GM19239 (cell line): ENCODE measurements at places on chromosomes 12 and 14.

GRCh38 chr12:1551496-1551895 is 42.9 kb downstream of the FBXL14 start:
- no peak for DNase-seq

GRCh38 chr14:74653386-74654138 is 41.5 kb upstream of the LTBP2 start:
- no peak for DNase-seq

DNA sequence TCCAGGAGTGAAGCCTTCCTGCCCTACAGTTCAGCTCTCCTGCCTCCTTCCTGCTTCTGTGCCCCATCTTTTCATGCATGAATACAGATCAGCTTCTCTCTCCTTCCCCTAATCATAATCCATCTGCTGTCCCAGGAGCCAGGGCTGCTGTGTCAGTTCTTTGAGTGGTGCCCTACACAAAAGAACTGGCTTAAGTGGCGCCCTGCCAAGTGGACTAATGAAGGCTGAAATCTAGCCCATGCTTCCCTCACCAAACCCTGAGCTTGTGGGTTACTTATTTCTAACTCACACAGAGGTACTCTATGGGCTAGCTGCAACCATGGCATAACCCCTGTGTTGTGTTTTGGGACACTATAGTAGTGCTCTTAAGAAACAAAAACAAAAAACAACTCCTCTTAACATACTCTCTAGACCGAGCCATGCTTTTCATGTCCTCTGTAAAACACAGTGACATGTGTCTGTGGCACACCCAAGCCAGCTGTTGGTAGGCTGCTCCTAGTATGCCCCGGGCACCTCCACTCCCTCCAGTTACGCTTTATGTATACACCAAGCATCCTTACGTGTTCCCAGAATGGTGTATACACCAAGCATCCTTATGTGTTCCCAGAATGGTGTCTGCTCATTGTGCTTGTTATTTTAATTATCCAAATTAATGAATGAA is 19.3 kb upstream of the ETV6 start:
- DNase-seq = no peak

DNA sequence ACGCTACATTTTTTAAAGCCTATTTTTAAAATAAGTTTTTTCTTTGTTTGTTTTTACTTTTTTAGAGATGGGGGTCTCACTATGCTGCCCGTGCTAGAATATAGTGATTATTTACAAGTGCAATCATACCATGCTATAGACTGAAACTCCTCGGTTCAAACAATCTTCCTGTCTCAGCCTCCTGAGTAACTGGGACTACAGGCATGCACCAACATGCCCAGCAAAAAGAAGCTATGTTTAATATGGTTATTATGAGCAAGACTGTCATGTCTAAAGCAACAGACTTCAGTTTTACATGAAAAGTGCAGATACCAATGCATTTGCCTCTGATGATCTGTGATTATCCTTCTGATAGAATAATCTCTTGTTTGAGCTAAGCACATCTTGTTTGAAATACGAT is 45.6 kb upstream of the SGPP1 start:
- DNase-seq = no peak

DNA sequence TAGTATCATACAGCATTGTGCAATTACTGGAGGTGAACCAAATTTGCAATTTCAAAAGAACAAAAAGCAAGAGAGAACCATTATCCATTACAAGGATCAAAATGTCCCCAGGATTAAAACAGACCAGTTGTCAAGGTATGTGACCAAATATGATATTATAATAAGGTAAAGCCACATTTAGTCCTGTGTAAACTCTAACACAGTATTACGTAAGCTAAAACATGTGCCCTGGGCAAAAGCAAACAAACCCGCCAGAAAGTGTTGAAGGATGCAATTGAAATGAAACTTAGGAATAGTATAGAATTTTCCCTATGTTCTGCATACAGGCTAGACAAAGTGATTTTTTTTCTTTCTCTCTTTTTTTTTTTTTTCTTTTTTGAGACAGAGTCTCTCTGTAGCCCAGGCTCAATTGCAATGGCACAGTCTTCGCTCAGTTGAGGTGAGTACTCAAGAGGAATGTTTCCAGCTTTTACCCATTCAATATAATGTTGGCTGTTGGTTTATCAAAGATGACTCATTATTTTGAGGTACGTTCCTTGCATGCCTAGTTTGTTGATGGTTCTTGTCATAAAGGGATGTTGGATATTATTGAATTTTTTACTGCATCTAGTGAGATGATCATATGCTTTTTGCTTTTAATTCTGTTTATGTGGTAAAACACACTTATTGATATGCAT is 137.1 kb upstream of the FOXG1 start:
- no peak for DNase-seq

GRCh38 chr12:728781-729180 is 23.6 kb upstream of the WNK1 start:
- no peak for DNase-seq

- no peak for DNase-seq
Observed at GRCh38 chr12:96398424-96399119, 1.7 kb downstream of the CDK17 start.

DNA sequence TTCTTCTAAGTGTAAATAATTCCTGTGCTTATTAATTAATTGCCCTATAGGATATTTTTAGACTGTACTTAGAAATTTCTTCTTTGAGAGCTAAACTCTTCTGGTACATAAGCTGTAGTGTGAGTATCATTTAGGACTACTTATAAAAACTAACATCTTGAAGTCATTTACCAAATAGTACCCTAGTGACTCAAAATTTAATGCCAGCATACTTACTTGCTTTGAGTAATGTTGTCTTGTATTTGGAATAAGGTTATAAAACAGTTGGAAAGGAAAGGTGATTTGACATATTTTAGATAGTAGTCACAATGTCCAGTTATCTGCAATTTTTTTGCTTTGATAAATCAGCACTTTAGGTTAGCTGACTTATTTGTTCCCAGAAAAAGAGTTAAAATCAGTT is 39.1 kb downstream of the SPATA7 start:
- DNase-seq = no peak

DNA sequence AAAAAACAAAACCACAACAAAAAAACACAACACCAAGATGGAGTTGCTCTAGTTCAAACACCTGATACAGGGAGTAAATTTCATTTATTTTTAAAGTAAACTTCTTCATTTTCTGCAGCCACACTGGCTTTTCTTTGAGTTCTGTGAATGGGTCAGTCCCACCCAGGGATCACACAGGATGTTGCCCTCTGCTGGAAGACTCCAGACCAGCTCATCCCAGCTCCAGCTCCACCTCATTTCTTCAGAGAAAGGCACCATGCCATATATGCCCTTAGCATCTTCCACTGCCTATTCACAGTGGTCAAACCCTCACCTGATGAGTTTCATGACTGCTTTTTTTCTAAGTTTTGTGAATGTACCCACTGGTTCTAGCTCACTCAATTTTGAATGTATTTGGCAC is 8.0 kb downstream of the GLIPR1 start:
- DNase-seq = no peak

GRCh38 chr12:93183940-93184671 is 193.6 kb upstream of the NUDT4 start:
- DNase-seq = no peak

- DNase-seq = no peak
Observed at GRCh38 chr14:44937547-44937946, 24.2 kb downstream of the KLHL28 start.

DNA sequence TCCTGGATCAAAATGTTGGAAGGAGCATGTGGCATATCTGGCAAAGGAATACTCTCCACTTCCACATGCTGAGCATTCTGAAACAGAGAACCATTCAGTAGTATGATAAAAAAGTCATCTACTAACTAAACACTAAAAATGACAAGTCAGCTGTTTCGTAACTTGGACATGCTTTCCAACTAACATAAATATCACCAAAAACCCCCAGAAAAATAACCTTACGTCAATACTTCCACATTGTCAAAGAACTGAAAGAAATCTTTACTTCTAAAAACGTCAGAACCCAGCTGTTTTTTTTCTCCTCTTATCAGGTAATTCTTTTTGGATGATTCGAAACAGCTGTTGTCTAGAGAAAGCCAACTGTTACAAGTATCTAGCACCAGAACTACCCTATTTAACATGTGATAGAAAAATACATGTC is 8.2 kb downstream of the WBP11 start:
- DNase-seq = no peak

DNA sequence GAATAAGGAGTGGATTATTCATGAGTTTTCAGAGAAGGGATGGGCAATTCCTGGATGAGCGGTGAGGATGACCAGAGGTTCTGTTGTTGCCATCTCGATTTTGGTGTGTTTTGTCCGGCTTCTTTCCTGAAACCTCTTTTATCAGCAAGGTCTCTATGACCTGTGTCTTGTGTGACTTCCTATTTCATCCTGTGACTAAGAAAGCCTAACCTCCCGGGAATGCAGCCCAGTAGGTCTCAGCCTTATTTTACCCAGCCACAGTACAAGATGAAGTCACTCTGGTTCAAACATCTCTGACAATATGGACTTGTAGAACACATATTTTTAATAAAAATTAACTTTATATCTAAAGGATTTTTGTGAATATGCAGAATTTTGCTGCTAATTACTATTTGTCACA is 716.4 kb downstream of the FSCB start:
- DNase-seq = no peak

DNA sequence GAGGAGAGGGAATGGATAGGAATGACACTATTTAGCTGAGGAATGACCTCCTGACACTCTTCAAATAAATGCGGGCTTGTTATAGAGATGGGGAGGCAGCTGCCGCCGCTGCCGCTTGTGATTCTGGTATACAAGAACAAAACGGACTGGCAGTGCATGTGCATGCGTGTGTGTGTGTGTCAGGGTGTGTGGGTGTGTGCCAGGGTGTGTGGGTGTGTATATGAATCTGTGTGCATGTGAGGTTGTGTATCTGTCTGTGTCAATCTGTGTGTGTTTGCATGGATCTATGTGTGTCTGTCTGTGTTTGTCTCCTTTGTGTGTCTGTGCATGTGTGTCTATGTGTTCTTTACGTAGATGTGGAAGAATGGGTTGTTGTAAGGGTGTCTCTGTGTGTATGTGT is 26.0 kb upstream of the LHX5 start:
- no peak for DNase-seq

DNA sequence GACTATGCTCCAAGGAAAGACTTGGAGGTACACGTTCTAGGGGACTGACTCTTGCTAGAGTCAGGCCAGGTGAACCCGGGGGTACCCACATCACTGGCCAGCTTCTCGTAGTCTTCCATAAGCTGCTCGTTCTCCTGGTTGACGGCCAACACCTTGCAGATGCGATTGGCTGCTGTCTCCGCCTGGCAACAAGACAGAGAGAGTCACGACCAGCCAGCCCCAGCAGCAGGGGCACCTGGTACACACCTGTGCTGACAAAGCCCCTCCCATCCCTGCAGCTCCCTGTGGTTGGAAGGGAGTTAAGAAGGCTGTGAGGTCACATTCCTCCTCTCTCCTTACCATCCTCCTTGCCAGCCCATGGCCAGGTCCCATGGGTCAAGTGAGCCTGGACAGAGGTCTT is 85.5 kb downstream of the ACTN1 start:
- DNase-seq = no peak

DNA sequence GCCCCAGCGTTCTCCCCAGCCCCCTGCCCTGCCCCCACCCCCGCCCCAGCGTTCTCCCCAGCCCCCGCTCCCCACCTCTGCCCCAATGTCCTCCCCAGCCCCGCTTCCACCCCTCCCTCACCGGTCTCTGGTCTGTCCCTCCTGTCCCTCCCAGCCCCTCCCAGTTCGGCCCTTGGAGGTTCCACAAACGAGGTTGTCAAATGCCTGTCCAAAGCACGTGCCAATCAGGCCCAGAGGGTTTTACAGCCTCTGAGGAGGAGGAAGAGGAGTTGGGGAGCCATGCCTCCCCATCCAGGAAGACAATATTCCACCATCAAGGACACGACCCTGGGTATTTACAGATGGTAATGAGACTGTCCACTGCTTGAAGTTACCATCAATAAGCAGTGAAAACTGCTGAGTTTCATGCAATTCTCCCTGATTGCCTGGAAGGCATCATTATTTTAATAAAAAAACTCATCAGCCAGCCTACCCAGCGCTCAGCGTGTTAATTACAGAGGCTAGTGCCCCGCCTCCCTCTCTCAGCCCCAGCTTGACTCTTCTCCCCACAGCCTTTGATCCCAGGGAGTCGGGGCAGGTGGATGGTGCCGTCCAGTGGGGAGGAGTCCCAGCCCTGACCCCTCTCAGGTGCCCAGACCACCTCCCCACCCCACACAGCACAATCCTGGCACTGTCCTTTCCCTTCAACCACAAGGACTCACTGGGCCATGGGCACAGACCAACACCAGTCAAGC is 30.6 kb upstream of the C14orf180 start:
- no peak for DNase-seq

- DNase-seq = peak; percentile 57
Observed at GRCh38 chr12:94649349-94650142, 811 bp downstream of the TMCC3 start.

DNA sequence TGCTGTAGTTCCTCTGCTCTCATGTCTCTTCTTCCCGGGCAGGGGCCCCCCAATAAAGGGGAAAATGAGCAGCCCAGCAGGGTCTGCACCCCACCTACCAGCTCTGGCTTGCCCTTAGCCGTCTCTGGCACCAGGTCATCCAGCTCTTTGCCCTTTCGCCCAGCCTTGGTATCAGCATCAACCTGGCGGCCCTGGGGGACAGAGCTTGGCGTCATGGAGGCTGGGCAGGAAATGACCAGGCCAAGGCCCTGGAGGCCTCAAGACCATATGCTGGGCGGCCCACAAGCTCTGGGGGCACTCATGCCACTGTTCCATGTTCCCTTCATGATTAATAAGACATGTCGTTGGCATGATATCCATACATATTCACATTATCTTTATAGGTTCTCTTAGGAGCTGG is 14.7 kb downstream of the MYL6 start:
- no peak for DNase-seq

DNA sequence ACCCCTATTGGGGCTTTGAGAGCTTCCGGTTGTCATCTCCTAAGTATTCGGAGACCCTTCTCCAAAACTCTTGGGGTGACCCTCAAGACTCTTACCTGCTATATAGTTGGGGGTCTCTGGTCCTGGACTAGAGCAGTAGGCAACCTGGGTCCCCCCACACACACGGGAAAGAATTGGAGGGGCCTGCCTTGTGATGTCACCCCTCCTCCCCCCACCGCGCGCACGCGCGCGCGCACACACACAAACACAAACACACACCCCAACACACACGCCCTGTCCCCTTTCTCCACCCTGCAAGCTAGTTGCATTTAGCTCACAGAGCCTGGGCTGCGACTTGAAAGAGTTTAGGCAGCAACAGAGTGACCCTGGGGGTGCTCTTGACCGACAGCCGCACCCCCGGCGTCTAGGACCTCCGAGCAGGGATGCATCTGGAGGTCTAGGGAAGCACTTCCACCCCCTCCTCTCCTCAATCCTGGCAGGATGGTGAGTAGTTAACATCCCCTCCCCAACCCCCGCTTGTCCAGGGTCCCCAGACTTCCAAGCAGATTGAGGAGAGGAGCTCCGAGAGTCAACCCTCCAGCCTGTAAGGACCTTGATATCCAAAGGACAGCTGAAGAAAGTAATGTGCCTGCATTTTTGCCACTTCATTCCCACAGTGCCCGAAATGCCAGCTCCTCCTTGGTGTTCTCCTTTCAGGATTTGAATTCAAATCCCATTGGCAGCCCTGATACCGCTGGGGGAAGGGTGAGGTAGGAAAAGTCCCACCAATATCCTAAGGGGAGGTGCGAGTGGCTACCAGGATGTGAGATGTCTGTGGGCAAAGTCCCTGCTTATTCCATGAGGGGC is 1.4 kb upstream of the DNAJC14 start:
- DNase-seq = peak; percentile 49

- DNase-seq = no peak
Observed at GRCh38 chr12:66587912-66588311, 91.0 kb downstream of the GRIP1 start.

GRCh38 chr12:87467936-87468335 is 561.3 kb downstream of the C12orf50 start:
- DNase-seq = no peak

GRCh38 chr12:82436354-82436753 is 78.0 kb downstream of the METTL25 start:
- no peak for DNase-seq
